T-cell (primary cell): ENCODE measurements at places on chromosomes 5 and 9.

- no peak for DNase-seq
Measured at GRCh38 chr5:82388181-82388580, 110.0 kb upstream of the RPS23 start.

- DNase-seq, result no peak
Measured at GRCh38 chr9:38023661-38024035, 45.4 kb downstream of the SHB start.

DNA sequence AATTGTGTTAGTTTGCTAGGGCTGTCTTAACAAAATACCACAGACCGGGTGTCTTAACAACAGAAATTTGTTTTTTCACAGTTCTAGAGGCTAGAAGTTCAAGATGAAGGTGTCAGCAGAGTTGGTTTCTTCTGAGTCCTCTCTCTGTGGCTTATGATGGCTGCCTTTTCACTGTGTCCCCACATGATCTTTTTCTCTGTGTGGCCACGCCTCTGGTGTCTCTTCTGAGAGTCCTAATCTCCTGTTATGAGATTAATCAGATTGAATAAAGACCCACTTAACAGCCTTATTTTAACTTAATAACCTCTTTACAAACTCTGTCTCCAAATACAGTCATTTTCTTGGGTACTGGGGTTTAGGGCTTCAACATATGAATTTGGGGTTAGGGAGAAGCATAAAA, 561.1 kb downstream of the NR2F1-AS1 start:
- no peak for DNase-seq

DNA sequence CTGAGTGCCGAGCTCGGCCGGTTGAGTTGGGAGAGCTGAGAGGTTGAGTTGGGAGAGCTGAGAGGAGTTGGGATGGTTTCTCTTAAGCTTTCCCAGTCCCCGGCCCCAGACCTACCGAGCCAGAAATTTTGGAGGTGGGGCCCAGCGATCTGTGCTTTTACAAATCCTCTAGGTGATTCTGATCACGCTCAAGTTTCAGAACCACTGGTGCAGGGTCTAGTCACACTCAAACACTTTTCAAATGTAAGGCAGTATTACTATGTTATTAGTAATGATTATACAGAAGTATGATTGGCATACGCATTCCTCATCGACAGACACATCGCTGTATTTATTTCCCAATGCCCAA, 256 bp upstream of the CLINT1 start:
- DNase-seq, result no peak

DNA sequence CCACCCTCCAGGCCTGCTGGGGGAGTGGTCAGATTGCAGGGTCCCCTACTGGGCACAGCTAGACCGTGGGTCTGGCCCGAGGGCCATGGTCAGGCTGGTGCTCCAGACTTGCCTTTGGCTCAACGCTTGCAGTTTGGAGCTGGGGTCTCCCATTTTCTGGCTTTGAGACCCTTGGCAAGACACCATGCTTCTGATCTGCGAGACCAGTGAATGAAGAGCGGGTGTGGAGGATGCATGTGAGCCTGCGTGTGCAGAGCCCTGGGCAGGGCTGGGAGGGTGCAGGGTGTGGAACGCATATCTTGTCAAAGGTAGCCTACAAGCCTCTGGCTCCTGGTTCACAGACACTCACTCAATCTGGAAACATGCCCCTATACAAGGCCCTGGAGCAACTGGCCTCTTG, 6.1 kb upstream of the MRNIP start:
- DNase-seq, result no peak

GRCh38 chr9:93192721-93193387, 8.9 kb downstream of the WNK2 start:
- DNase-seq, result no peak

DNA sequence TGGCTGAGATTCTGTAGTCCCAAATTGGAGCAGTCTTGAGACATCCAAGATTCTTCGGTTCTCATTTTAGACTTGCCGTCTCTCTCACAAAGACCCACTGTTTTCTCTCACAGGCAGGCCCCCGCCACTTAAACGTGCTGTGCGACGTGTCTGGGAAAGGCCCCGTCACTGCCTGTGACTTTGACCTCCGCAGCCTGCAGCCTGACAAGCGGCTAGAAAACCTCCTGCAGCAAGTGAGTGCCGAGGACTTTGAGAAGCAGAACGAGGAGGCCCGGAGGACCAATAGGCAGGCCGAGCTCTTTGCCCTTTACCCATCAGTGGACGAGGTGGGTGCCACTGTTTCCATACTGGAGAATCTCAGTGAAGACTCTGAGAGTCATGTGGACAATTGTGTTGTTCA, 97.2 kb downstream of the DOCK8 start:
- no peak for DNase-seq

GRCh38 chr9:89810431-89810830, 205.6 kb downstream of the GADD45G start:
- DNase-seq, result no peak

DNA sequence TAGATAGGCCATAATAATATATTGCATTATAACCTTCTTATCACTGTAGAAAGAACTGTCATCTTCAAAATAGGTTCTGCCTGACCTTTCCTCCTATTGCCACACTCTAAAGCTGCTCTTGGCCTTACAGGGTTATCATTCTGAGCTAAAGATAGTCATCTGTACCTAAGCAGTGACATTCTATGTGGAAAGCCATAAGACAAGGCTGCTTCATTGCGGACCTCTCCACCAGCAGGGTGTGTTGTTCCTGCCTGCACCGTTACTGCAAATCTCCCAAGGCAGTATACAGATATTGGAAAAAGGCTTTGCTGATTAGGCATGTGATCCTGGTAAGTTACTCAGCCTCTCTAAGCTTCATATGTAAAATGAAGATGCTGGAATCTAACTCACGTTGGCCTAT, 8.1 kb downstream of the ZNF622 start:
- no peak for DNase-seq

DNA sequence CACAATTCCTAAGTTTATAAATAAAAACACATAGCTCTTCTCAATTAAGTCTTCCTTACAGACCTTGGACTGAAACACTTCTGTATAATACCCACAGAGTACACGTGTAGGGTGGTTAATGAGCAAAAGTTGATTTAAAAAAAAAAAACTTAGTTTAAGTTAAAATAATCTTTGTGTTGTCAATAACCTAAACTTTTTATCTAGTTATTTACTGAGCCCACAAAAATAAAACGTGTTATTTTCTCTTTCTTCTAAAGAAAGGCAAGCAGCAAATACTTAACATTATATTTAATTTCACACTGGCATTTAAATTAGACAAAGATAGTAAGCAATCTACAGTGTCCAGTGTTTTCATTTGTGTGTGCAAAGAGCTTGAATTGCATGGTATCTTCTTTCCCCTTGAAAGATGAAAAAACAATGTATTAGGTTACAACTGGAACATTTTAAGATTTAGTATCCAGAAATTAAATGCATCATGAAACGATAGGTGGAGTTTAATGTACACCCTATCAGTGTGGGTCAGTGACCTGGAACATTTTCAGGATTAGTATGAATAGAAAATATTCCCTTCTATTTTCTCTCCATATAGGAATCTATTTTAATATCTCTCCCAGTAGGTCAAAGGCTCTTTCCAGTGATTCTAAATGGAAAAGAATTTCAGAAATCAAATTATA, 1014.8 kb downstream of the NR2F1-AS1 start:
- DNase-seq, result no peak

DNA sequence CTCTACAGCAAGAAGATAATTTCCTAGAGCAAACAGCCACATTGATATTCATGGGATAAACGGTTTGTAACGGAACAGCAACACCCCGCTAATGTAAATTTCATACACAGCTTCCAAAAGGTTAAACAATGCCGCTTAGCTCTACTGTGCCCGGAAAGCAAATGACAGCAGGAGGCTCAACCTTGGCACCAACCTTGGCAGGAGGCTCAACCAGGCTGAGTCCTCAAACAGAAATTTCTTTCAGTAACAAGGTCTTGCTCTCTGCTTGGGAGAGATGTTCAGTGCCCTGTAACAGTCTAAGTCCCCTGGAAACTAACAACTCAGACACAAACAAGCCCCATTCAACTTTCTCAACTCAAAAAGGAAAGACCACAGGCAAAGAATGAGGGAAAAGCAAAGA, 11.1 kb upstream of the PPP1R2B start:
- no peak for DNase-seq

- no peak for DNase-seq
Measured at GRCh38 chr9:117936185-117937130, 232.3 kb downstream of the TLR4 start.

- no peak for DNase-seq
Measured at GRCh38 chr5:154714266-154714986, 40.8 kb upstream of the LARP1 start.

DNA sequence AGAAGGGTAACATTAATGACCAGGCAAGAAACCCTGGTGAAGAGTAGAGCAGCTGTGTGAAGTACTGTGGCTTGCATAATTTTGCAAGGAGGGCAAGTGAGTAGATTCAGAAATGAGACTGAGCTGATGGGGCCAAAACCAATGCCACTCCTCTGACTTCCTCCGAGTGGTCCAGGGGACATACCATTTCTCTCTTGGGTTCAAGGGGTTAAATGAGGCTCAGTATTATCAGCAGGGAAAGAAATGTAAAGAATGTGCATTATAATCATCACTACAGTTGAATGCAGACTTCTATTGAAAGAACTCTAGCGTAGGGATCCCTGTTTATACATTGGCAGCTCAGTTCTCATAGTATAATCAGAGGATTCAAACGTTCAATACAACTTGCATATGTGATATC, 9.9 kb downstream of the POLR3G start:
- no peak for DNase-seq

- DNase-seq, result no peak
Measured at GRCh38 chr9:18474783-18475182, 830 bp downstream of the ADAMTSL1 start.

DNA sequence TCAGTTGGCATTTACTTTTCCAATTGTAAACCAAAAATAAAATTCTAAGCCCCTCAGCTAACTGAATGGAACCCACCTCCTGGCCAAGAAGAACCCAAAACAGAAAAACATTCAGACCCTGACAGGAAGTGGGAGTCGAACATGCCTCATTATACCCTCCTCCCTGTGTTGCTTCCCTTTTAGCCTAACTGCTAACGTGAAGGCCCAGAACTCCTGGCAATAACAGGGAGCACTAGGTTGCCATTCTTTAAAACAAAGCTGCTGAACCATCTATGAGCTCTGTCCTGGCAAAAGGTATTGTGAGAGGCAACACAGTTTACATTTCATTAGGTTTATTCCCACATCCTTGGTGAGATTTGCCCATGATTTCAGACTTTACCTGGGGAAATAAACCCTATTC, 481.4 kb downstream of the CHSY3 start:
- DNase-seq, result no peak

GRCh38 chr5:130135506-130135905, 231.2 kb downstream of the CHSY3 start:
- no peak for DNase-seq

DNA sequence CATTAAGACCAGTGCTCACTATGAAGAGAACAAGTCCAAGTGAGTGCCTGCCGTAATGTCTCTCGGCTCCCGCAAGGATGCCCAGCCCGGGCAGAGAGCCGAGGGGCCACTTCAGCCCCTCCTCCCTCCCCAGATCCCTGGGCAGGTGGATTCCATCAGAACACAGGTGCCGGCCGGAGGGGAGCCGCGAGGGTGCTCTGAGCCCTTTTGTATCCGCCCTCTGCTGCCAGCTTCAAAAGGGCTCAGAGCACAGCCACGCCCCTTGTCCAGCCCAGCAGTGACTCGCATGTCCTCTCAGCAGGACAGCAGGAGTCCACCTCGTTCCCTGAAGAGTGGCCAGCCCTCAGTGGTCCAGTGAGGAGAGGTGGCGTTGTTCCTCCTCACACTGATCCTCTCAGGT, 43.9 kb downstream of the CYFIP2 start:
- no peak for DNase-seq

DNA sequence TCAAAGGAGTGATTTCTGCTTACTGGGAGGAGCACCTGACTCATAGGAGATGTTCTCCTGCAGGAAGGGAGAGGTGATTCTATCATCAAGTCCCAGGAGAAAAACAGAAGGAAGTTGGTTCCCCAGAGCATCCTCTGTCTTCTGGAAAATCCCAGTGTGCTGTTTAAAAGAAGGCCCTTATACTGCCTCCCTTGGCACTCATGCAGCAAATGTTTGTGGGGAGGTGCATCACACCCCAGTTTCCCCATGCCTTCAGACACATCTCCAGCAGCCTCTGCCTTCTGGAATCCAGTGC, 63.1 kb downstream of the PPARGC1B start:
- no peak for DNase-seq
